Stimulated activated CD8-positive, alpha-beta memory T cell treated with anti-CD3 and anti-CD28 coated beads, Interleukin-7, amount 100 ng/mL, for 24 hours (primary cell): ENCODE measurements at places on chromosomes 12 and 14.

- no peak for DNase-seq
These were observed 26.1 kb downstream of the SGPP1 start for GRCh38 chr14:63701606-63702299.

GRCh38 chr14:94282991-94283723 is 9.9 kb downstream of the SERPINA10 start:
- no peak for DNase-seq

DNA sequence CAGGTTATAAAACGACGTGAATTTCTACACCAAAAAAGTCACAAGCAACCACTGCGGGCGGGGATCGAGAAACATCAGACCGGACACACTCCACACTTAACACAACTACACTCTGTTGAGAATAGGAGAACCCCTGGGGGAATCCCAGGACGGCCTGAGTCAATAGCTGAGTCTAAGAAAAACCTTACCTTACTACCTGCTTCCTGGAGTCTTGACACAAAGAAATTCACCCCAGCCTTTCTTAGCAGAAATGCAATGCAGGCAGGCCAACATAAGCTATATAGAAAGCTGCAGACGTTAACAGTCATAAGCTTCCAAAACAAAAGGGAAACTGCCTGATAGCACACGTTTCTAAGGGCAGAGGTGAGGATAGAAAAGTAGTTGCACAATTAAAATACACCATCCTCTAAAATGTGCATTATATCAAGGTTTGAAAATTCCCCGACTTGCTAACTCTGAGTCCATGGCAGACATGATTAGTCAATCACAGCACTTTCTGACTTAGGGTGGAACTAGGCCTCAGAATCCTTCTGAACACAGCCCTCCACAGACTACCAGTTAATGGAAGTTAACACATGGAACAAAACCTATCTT is 68.0 kb downstream of the CCDC88C start:
- no peak for DNase-seq

DNA sequence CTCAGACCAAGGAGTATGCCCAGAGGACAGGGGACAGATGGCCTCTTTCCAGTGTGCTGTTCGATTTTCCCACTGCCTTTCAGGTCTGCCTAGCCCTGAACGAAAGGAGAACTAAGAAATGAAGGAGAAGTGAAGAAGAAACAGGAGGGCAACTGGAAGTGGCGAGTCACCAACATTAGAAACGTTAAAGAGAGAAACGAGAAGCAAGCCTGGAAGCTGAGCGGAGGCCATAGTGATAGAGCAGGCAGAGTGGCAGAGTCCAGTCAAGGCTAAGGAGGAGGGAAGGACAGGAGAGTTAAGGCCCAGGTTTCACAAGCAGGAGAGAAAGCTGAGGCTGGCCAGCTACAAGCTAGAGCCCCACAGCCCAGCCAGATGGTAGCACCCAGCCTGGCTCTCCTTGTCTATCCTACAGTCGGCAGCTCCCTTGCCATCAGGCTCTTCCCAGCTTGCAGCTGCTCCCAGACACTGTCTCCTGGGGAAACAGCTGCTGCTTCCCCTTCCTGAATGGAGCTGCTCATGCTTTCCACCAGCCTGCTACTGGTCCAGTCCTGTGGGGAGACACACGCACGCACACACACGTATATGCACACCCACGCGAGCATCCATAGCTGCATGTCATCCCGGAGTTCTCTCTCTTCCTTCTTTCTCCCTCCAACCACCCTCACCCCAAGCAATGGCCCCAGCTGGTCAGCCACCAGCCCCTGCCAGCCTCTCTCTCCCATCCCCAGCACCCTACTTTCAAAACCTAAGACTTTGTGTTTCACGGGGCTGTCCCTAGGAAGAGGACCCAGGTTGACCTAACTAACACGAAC is 139.7 kb upstream of the CCND2 start:
- DNase-seq: no peak

DNA sequence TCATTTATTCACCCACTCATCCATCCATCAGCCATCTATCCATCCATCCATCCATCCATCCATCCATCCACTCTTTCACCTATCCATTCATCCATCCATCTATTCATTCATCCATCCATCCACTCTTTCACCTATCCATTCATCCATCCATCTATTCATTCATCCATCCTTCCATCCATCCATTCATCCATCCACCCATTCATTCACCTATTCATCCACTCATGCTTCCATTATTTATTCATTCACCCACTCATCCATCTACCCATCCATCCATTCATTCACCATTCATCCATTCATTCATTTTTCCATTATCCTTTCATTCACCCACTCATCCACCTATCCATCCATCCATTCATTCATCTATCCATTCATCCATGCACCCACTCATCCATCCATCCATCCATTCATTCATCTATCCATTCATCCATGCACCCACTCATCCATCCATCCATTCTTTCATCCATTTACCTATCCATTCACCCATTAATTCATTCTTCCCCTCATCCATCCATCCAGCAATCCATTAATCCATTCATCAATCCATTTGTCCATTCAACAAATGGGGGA is 360.9 kb downstream of the ADGRD1 start:
- no peak for DNase-seq

DNA sequence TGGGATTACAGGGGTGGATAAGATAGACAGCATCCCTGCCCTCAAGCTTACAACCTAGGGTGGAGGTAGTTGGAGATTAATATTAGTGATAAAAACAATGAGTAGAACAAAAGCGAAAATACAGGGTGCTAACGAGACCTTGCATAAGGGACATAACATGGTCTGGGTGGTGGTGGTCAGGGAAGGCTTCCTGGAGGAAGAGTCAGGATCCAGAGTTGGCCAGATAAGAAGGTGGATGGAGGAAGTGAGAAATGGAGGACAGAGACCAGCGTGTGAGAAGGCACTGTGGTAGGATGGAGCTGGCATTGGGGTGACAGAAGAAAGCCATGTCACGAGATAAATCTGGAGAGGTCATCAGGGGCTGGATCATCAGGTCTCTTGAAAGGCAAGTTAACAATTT is 19.2 kb downstream of the NOS1 start:
- no peak for DNase-seq

DNA sequence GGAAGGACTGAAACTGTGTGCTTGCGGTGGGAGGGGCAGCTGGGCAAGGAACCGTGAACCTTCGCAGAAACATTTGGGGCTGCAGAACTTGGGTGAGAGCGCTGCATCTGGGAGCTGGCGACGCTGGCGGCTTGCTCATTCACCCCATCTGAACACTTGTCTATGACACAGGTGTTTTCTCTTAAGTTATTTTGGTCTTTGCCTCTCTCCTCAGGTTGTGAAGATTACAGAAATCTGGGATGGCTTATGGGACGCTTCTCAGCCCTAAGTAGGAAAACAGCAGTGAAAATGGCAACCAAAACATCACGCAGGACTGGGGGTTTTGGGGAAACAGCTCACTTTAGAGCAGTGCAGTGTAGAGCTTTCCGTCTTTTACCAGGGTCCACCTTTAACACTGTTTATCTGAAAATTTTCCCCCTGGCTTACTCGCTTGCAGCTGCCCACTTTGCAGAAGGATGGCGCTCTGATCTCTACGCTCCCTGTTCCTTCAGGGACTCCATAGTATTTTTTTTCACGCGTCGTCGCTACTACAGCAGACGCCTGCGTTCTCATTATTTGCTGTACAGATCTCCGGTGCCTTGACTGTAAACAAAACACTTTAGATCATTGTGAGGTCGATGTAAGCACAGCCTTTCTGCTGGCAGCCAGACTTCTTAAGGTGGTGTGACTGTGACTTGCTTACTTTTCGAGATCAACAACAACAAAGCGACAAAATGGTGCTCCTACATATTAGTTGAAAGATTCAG is 2.7 kb upstream of the CDKN1B start:
- DNase-seq: no peak

DNA sequence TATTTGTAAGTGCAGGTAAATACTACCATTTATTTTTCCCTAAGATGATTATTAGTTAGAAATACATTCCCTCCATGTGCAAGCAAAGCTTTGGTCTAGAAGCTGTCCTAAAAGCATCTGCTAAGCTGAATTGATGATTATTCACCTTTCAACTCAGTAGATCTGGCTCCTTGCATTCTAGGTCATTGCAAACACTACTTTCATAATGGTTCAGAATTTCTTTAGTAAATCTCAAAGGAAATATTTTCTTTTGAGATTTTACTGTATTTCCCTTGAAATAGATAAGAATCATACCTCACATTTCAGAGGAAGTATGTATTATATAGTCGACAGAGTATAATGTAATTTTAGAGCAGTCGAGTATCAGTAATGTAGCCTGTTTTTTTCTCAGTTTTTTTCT is 2.4 kb downstream of the ETNK1 start:
- DNase-seq: no peak

DNA sequence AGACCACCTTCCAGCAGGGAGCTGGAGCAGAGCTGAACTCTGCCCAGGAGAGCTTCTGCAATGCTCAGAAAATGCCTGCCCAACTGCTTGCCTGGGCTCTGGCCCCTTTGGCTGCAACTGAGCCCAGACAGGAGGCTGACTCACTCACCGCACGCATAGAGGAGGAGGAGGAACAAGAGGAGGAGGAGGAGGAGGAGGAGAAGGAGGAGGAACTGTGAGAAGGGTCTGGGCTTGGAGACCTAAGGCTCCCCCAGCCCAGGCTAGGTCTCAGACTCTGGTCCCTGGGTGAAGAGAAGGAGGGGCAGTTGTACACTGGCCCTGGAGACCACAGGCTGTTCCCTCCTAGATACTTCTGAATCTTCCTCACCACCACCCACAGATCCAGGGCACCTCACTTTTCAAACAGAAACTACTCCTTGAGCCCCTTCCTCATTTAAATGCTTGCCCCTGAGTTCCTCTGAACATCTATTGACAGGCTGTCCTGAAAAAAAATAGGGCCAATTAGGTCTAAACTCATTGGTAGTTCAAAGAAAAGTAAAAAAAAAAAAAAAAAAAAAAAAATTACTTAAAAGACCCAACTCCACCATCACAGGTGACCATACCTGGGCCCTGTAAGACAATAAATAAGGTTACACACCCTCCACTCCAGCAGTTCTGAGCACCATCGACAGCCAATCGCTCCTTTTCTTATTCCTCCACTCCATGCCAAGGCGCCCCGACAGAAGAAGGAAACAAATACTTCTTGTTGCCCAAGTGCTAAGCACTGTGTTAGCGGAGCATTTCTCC is 674 bp downstream of the VDR start:
- peak; percentile 36 for DNase-seq
